ENCODE measurements at places on chromosomes 6 and 20. TPM values are rescaled to one million over a fixed set of nuclear protein-coding genes. Genes with fewer than 3 reads are reported as not detected.
A peak's percentile ranks its signal among the peaks of the same experiment; 100 is the strongest.

Gene KIAA0408
- 6.6 TPM for total RNA-seq

Gene FAM217A
- not detected for total RNA-seq

Gene SLC35D3
- total RNA-seq, result not detected

Gene ABCC10
- 32.8 TPM for total RNA-seq

Gene WFDC5
- 1.4 TPM for total RNA-seq

GRCh38 chr6:142845624-142846458 is 99.1 kb downstream of the HIVEP2 start:
- peak overlapping the region; percentile 99 for H3K27ac ChIP-seq
- DNase-seq, result peak; percentile 59
- peak overlapping the region; percentile 75 for H3K4me3 ChIP-seq
- no peaks in the 10 kb centered on the region for H3K27me3 ChIP-seq

Gene ATP9A
- 1.3 TPM for total RNA-seq

Gene KAT14
- total RNA-seq, result 16.2 TPM

DNA sequence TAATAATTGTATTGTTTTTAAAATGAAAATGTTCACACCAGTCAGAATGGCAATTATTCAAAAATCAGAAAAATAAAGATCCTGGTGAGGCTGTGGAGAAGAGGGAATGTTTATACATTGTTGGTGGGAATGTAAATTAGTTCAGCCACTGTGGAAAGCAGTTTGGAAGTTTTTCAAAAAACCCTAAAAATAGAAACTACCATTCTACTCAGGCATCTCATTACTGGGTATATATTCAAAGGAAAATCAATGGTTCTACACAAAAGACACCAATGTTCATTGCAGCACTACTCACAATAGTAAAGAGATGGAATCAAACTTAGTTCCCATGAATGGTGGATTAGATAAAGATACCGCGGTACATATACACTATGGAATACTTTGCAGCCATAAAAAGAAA is 461.5 kb upstream of the ADGRB3 start:
- H3K27me3 ChIP-seq, result no peaks in the 10 kb centered on the region
- H3K4me1 ChIP-seq, result no peaks in the 10 kb centered on the region
- no peaks in the 10 kb centered on the region for H3K36me3 ChIP-seq

- no peaks in the 10 kb centered on the region for H3K4me1 ChIP-seq
- H3K36me3 ChIP-seq, result no peaks in the 10 kb centered on the region
- H3K4me3 ChIP-seq, result no peak overlapping the region
- no peak for DNase-seq
- H3K27me3 ChIP-seq, result peaks cover 12% of the 10 kb centered on the region
Observed at GRCh38 chr20:23588434-23589403, 17.0 kb downstream of the CST9 start.

GRCh38 chr6:165497472-165497871 is 165.6 kb downstream of the PDE10A start:
- H3K27me3 ChIP-seq, result no peaks in the 10 kb centered on the region
- H3K27ac ChIP-seq, result no peak overlapping the region
- no peak overlapping the region for H3K4me3 ChIP-seq
- H3K36me3 ChIP-seq, result no peaks in the 10 kb centered on the region

GRCh38 chr20:37899105-37900045 is 3.6 kb upstream of the VSTM2L start:
- H3K4me1 ChIP-seq, result peaks cover 30% of the 10 kb centered on the region
- H3K27me3 ChIP-seq, result peaks cover 47% of the 10 kb centered on the region
- H3K36me3 ChIP-seq, result peaks cover 4% of the 10 kb centered on the region
- no peak overlapping the region for H3K4me3 ChIP-seq
- no peak overlapping the region for H3K27ac ChIP-seq
- DNase-seq, result no peak

- no peaks in the 10 kb centered on the region for H3K4me1 ChIP-seq
- no peak for DNase-seq
- H3K27ac ChIP-seq, result no peak overlapping the region
Observed at GRCh38 chr6:97656236-97656635, 373.2 kb upstream of the MMS22L start.
